ENCODE measurements at places on chromosomes 11 and 22. TPM values are rescaled to one million over a fixed set of nuclear protein-coding genes. Genes with fewer than 3 reads are reported as not detected.

- no peak for DNase-seq
These were observed 426.8 kb downstream of the TBC1D22A start for GRCh38 chr22:47189056-47189916.

Gene KDM4D
- total RNA-seq: 0.66 TPM

GRCh38 chr11:64023712-64024710, 11.7 kb upstream of the FLRT1 start:
- no peak for DNase-seq

- DNase-seq: peak; percentile 82
These were observed 701 bp upstream of the P2RX6 start for GRCh38 chr22:21014202-21014725.

Gene GAS2
- 3.3 TPM for total RNA-seq

GRCh38 chr11:26227883-26228502, 103.9 kb upstream of the ANO3 start:
- DNase-seq: no peak

DNA sequence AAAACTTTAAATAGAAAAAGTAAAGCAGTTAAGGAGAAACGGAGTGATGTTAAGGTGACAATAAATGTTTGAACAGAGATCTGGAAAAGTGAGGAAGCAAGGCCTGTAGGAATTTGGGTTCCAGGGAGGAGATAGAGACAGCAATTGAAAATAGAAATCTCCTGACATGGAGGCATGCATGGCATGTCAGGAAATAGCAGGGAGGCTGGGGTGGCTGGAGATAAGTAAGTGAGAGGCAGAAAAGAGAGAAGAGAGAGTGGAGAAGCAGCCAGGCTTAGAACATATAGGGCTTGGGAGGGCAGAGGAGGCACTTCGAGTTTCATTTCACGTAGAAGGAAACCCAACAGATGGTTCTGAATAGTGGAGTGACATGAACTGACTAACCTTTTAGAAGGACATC, 185.5 kb downstream of the LRRC4C start:
- DNase-seq: no peak

Gene CST6
- total RNA-seq: 1.0 TPM

DNA sequence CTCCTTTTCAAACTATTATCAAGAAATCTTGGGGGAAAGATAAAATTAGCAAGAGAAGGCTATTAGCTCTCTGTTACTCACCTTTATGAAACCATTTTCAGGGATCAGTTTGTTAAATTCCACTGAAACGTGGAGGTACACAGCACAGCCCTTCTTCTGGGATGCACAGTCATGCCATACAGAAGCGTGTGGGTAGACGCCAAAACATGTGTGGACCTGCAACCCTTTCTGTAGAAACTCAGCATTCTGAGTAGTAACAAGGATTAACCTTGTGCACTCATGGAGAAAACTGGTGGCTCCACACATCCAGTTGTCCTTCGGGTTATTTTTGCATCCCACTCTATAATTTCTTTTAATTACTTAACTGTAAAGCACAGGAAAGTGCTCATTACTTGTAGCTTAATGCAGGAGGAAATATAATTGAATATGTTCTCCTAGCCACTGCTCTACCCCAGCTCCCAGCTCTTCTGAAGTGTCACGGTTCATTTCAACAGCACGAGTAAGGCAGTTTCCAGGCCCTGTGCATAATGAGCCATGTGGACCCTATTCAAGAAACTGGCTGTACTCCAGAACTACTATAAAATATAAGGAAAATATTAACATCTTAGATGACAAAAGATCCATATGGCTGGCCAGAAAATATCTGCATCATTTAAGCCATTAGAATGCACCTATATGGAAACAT, 26.1 kb downstream of the BDNF start:
- DNase-seq: no peak

DNA sequence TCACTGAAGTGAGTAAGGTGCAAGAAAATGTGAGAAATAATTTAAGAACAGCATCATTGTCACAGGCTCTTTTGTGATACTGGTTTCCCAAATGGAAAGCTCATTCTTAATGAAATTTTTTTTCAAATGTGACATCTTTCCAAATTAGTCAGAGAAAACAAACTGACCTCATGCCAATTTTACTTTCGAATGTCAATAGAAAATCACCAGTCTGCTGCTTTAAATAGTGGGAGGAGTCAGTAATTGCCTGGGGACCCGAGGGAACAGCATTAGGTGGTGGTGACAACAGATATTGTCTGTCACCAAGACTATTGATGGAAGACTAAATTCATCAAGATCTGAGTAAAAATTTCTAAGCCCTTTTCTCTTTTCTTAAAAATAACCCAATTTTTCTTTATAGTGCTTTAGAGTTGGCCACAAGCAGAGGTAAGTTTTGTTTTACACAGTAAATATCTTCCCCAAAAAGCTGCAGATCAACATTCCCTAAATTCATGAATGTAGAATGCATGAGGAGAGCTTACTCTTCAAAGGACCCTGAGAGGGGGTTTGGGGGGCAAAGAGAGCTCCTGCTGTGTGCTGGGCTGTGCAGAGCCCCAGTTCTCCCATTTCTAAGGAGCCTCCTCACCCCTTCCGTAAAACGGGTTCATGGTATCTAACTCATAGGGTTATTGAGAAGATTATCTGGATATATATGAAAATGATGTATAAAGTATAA, 95.1 kb downstream of the PIWIL4 start:
- DNase-seq: no peak

DNA sequence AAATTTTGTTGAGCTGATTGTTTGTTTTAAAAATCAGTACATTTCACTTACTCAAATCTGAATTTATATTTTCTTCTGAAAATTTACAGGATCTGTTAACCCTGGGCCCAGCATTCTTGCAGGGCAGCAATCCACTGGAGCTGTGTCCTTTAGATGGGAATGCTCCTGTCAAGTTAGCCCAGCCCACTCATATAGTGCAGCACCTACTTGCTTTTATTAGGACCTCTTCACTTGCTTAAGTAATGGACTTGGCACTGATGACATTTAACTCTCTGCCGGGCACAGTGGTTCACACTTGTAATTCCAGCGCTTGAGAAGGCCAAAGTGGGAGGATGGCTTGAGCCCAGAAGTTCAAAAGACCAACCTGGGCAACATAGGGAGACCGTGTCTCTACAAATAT, 89.6 kb downstream of the HSD17B12 start:
- DNase-seq: no peak

DNA sequence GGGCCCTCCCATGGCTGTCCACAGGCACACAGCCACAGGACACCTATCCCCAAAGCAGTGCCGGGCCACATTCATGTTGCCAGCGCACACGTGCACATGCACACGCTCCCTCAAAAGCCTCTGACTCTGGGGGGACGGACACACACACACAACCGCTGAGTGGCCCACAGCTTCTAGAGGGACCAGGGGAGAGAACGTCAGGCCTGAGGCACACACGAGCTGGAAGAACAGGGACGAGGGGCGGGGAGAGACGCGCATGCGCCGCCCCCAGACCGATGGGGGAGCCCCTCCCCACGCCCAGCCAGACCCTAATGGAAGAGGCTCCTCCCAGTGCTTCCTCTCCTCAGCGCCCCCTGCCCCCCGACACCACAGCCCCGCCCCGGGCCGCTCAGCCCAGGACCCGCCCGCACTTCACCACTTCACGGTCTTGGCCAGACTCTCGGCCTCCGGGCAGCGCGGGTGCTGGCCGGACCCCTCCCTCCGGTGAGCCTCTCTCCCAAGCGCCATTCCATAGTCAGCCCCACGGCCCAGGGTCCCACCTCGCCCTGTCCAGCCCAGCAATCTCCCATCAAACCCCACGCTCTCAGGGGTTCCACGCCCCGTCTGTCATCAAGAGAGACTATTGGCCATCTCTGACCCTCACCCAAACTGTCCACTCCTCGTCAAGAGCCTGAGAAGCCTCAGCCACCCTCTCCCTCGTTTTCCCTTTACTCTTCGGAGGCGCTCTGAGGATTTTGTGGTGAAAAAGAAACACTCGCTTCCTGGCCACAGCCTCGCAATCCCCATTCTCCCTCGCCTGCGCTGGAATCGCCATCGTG, 11.7 kb downstream of the NRXN2 start:
- DNase-seq: no peak

Gene SYT12
- total RNA-seq: 0.58 TPM
